Diencephalon (tissue), 1 donor: ENCODE measurements at places on chromosomes 11 and 22. TPM values are rescaled to one million over a fixed set of nuclear protein-coding genes. Genes with fewer than 3 reads are reported as not detected.

MAJIN gene
- not detected for total RNA-seq

BATF2 gene
- total RNA-seq = not detected

GLYAT gene
- not detected for total RNA-seq

GTSE1 gene
- total RNA-seq = 3.0 TPM

MN1 gene
- total RNA-seq = 12.9 TPM

KRTAP5-7 gene
- total RNA-seq = not detected

TRIM48 gene
- total RNA-seq = not detected

BSCL2 gene
- total RNA-seq = 202 TPM

SYT7 gene
- total RNA-seq = 71.5 TPM

OR52A1 gene
- total RNA-seq = not detected

CREB3L1 gene
- total RNA-seq = 2.5 TPM

GRAP2 gene
- total RNA-seq = 0.46 TPM

IRAG1 gene
- total RNA-seq = 3.7 TPM

MYO7A gene
- total RNA-seq = 3.5 TPM

TUBA8 gene
- 16.4 TPM for total RNA-seq

AMOTL1 gene
- 39.0 TPM for total RNA-seq

CNGA4 gene
- total RNA-seq = 0.23 TPM

MYOD1 gene
- total RNA-seq = not detected

PANX2 gene
- total RNA-seq = 4.8 TPM

IGLL1 gene
- not detected for total RNA-seq

IL18 gene
- total RNA-seq = 1.8 TPM

CD6 gene
- total RNA-seq = 2.3 TPM

GAL gene
- total RNA-seq = 1.8 TPM

NCF4 gene
- 3.0 TPM for total RNA-seq

YPEL4 gene
- total RNA-seq = 2.5 TPM

LAYN gene
- total RNA-seq = 2.5 TPM

ENTHD1 gene
- not detected for total RNA-seq

KLHL35 gene
- 23.8 TPM for total RNA-seq

CCDC73 gene
- not detected for total RNA-seq

CELSR1 gene
- total RNA-seq = 4.4 TPM

ASCL2 gene
- 0.69 TPM for total RNA-seq

DAGLA gene
- total RNA-seq = 11.3 TPM

HTR3A gene
- 0.23 TPM for total RNA-seq

MLC1 gene
- total RNA-seq = 74.5 TPM

SLC25A17 gene
- 25.8 TPM for total RNA-seq

ANKK1 gene
- total RNA-seq = 0.23 TPM

RAB36 gene
- 7.4 TPM for total RNA-seq

CNTF gene
- 1.6 TPM for total RNA-seq

ADAMTS15 gene
- 6.2 TPM for total RNA-seq

DGAT2 gene
- total RNA-seq = 7.2 TPM

TRIM51 gene
- total RNA-seq = not detected

FGF3 gene
- total RNA-seq = not detected

ACRV1 gene
- 0.92 TPM for total RNA-seq

BCO2 gene
- 21.0 TPM for total RNA-seq

CYP2D6 gene
- total RNA-seq = 4.2 TPM

OR10A3 gene
- not detected for total RNA-seq
